ENCODE measurements at places on chromosomes 13 and 19. TPM values are rescaled to one million over a fixed set of nuclear protein-coding genes. Genes with fewer than 3 reads are reported as not detected.
A peak's percentile ranks its signal among the peaks of the same experiment; 100 is the strongest.

DNA sequence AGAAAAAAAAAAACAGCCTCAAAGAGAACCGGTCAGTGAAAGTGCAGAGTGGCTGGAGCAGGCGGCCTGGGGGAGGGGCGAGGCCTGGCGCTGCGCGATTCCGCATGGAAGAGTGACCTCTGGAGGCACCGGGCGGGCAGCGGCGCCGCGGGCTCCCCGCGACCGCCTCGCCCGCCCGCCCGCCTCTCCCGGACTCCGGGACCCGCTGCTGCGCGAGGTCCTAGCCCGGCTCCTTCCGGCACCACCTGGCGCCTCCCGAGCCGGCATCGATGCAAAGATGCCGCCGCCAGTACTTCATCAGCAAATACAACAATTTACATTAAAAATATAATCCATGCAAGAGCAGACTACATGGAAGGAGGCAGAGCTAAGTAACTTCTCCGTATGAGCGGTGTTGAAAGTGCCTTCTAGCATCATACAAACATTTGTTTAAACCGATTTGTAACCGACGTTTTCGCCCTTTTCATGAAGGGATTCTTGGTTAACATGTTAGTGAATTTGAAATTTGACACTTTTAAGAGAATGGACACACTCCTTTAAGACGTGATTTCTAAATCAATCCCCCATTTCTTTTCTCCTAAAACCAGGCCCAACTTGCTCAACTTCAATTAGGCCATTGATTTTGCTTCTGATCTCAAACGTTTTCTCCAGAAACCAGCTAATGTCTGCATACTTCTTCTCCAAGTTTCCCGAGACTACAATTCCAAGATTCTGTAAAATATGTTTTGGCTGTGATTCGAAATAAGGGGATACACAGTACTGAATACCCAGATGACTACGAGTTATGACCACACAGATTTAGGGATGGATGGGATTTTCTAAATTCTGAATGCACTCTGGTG is 2.1 kb downstream of the EFNB2 start:
- peaks cover 10% of the 10 kb centered on the region for H3K36me3 ChIP-seq
- DNase-seq: peak; percentile 81

SPC24 gene
- 71.3 TPM for total RNA-seq

CEACAM4 gene
- not detected for total RNA-seq

GRCh38 chr13:33092073-33092987 is 76.1 kb downstream of the KL start:
- H3K4me3 ChIP-seq: no peak overlapping the region
- no peaks in the 10 kb centered on the region for H3K36me3 ChIP-seq

DNA sequence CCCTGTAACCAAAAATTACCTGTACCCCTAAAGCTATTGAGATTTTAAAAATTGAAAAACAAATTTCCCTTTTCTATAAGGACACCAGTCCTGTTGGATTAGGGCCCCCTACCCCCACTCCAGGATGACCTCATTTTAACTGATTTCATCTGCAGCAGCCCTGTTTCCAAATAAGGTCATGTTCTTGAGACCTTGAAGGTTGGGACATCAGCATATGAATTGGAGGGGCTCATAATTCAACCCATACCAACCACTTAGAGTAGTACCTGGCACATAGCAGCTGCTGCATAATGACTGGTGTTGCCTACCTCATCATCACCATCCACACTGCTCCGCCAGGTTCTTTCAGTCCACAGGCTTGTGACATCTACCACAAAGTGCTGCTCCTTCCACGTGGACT is 17.6 kb downstream of the ZNF71 start:
- peaks cover 91% of the 10 kb centered on the region for H3K36me3 ChIP-seq
- H3K27ac ChIP-seq: no peak overlapping the region
- H3K4me3 ChIP-seq: no peak overlapping the region
- no peak for DNase-seq
- H3K27me3 ChIP-seq: no peaks in the 10 kb centered on the region

- H3K27ac ChIP-seq: no peak overlapping the region
- H3K4me3 ChIP-seq: peak overlapping the region; percentile 14
- no peak for DNase-seq
Observed at GRCh38 chr19:48833977-48834376, 2.3 kb downstream of the HSD17B14 start.

DNA sequence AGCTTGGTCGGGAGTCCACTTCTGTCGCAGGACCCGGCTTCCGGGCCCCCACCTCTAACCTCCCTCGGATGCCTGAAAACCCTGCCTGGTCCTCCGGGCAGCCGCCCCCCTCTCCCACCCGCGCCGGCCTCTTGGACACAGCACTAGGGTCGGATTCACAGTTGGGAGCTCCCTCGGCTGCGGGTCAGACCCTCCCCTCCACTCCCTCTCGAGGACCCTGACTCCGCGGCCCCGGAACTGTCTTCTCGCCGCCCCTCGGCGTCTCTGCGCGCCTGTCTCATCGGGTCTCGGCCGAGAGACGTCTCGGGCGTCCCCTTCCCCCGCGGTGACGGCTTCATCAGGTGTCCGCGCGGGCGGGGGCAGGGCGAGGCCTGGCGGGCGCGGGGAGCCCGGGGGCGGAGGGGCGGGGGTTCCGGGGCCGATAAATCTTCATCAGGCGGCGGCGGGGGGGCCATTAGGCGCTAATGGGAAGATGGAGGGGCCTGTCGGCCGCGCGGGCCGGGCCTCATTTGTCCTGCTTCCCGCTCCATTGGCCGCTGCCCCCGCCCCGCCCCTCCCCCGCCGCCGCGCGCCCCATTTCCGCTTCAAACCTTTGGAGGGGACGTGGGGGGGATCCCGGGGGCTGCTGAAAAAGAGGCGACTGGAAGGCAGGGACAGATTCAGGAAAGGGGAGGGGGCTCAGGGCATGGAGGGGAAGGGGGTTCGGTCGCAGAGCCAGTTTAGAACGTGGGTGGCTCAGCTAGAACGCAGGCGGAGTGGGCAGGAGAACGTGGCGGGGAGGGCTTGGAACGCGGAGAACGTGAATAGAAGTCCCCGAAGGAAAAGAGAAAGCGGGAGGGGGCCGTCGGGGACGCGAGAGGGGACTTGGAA is 11.8 kb upstream of the ERFL start:
- no peaks in the 10 kb centered on the region for H3K36me3 ChIP-seq
- H3K4me3 ChIP-seq: peak overlapping the region; percentile 89
- peaks cover 14% of the 10 kb centered on the region for H3K4me1 ChIP-seq
- peaks cover 45% of the 10 kb centered on the region for H3K27me3 ChIP-seq

- no peak for DNase-seq
- H3K27ac ChIP-seq: no peak overlapping the region
- H3K36me3 ChIP-seq: peaks cover 15% of the 10 kb centered on the region
- H3K27me3 ChIP-seq: no peaks in the 10 kb centered on the region
- H3K4me3 ChIP-seq: no peak overlapping the region
- H3K4me1 ChIP-seq: no peaks in the 10 kb centered on the region
Observed at GRCh38 chr19:5703819-5704818, 14.0 kb downstream of the RPL36 start.

ZNF433 gene
- total RNA-seq: 5.8 TPM

- H3K4me3 ChIP-seq: no peak overlapping the region
- no peak for DNase-seq
- no peak overlapping the region for H3K27ac ChIP-seq
Observed at GRCh38 chr19:4641132-4641531, 1.8 kb downstream of the TNFAIP8L1 start.

GRIN3B gene
- total RNA-seq: not detected

DNA sequence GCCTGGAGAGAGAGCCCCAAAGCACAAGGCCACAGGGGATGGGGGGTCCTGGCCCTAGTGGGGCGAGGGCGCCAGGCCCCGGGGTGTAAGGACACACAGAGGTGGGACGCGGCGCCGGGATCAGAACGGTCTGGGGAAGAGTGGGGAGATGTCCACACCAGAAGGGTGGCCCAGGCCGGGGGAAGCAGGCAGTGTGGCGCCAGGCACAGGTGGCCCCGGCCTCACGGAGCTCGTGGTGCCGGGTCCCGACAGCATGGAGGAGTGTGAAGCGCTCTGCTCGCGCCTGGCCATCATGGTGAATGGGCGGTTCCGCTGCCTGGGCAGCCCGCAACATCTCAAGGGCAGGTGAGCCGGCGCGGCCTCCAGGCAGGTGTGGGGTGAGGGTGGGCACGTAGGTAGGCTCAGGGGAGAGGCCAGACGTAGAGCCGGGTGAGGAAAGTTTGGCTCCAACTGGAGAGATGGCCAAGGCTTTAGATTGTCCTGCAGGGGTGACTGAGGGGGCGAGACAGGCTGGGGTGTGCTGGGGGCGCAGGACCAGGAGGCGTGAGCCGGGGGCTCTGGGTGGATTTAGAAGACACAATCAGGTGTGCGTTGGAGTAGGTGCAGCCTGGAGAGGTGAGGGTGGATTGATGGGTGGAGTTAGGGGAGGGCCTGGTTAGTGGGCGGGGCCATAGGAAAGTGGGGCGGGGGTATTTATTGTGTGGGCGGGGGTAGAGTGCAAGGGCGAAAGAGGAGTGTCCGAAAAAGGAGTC is 2.9 kb upstream of the ARHGAP45 start:
- H3K36me3 ChIP-seq: no peaks in the 10 kb centered on the region
- DNase-seq: no peak
- H3K27me3 ChIP-seq: peaks cover 39% of the 10 kb centered on the region
- H3K4me1 ChIP-seq: peaks cover 4% of the 10 kb centered on the region
- no peak overlapping the region for H3K27ac ChIP-seq
- no peak overlapping the region for H3K4me3 ChIP-seq

DNA sequence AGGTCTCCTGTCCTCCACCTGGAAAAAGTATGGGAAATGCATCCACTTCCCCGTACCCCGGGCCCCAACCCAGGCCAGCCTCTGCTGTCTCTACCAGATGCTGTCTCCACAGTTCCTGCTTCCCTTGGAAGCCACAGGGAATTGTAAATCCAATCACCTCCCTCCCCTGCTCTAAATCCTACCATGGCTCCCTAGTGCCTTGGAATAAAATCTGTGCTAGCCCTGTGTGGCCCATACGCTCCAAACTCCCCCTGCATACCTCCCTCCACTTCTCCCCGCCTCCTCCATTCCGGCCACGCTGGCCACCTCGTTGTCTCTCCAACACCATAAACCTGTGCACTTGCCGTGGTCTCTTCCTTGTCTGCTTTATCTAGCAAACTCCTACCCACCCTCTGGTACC is 31.2 kb downstream of the UNC13A start:
- H3K27me3 ChIP-seq: peaks cover 2% of the 10 kb centered on the region
- H3K27ac ChIP-seq: no peak overlapping the region
- H3K36me3 ChIP-seq: peaks cover 3% of the 10 kb centered on the region
- no peak for DNase-seq
- H3K4me1 ChIP-seq: no peaks in the 10 kb centered on the region

JSRP1 gene
- total RNA-seq: 0.40 TPM

- no peak overlapping the region for H3K4me3 ChIP-seq
- no peak overlapping the region for H3K27ac ChIP-seq
- no peak for DNase-seq
- H3K27me3 ChIP-seq: no peaks in the 10 kb centered on the region
Observed at GRCh38 chr13:32179708-32180107, 135.5 kb downstream of the ZAR1L start.

VASP gene
- total RNA-seq: 49.9 TPM

- no peak overlapping the region for H3K4me3 ChIP-seq
- H3K4me1 ChIP-seq: no peaks in the 10 kb centered on the region
- DNase-seq: no peak
- peaks cover 4% of the 10 kb centered on the region for H3K36me3 ChIP-seq
- no peak overlapping the region for H3K27ac ChIP-seq
Observed at GRCh38 chr13:26344980-26345379, 91.1 kb downstream of the CDK8 start.

DNA sequence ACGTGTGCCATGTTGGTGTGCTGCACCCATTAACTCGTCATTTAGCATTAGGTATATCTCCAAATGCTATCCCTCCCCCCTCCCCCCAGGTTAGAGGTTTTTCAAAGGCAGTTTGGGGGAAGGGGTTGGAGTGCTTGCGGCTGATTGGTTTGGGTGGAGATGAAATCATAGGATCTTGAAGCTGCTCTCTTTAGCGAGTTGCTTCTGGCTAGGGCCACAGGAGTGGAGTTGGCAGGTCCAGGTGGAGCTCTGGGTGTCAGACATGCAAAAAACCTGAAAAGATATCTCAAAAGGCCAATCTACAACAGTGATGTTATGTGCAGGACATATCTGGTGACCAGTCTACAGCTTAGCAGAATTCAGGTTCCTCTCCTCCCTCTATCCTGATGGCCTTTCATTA is 32.6 kb upstream of the CXCL17 start:
- no peaks in the 10 kb centered on the region for H3K36me3 ChIP-seq
- H3K27ac ChIP-seq: no peak overlapping the region
- no peak for DNase-seq
- no peak overlapping the region for H3K4me3 ChIP-seq

RAB11B gene
- total RNA-seq: 121 TPM

FCAR gene
- not detected for total RNA-seq

DNA sequence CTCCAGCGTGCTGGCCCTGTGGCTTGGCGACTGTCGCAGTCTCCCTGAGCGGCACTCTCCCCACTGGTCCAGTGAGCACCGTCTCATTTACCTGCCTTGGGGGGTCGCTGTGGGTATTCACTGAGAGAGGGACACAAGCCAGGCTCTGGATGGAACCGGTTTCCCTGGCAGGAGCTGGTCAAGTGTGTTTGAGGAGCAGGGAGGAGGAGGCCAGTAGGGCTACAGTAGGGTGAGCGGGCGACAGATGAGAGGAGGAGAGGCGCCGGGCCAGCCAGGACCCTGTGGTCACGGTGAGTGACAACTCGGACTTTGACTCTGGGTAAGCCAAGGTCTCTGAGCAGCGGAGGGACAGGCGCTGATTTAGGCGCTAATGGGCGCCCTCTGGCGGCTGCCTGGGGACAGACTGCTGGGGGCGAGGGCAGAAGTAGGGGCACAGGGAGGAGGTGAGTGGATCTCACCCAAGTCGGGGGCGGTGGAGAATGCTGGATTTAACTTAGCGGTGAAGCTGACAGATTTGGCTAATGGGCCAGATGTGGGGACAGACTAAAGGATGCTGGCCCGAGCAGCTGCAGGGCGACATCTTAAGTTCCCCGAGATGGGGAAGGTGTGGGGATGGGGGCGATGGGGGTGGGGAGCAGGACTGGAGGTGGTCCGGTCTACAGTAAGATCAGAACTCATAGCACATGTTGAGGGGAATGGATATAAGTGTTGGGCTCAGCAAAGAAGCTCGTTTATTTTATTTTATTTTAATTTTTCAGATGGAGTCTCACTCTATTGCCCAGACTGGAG is 4.7 kb upstream of the PRMT1 start:
- H3K4me1 ChIP-seq: peaks cover 24% of the 10 kb centered on the region
- H3K36me3 ChIP-seq: peaks cover 5% of the 10 kb centered on the region
- H3K27me3 ChIP-seq: peaks cover 4% of the 10 kb centered on the region
- peak overlapping the region; percentile 81 for H3K27ac ChIP-seq
- peak overlapping the region; percentile 87 for H3K4me3 ChIP-seq

GRCh38 chr19:3034656-3035541 is 5.8 kb upstream of the TLE2 start:
- H3K4me1 ChIP-seq: peaks cover 25% of the 10 kb centered on the region
- H3K27ac ChIP-seq: no peak overlapping the region
- peak overlapping the region; percentile 87 for H3K4me3 ChIP-seq
- H3K36me3 ChIP-seq: no peaks in the 10 kb centered on the region
- peaks cover 92% of the 10 kb centered on the region for H3K27me3 ChIP-seq

SLC25A41 gene
- total RNA-seq: 1.6 TPM

C19orf85 gene
- total RNA-seq: not detected

All from neural crest cell (in vitro differentiated cells).